ENCODE measurements at places on chromosomes 6 and 20. TPM values are rescaled to one million over a fixed set of nuclear protein-coding genes. Genes with fewer than 3 reads are reported as not detected.

- DNase-seq, result no peak
Measured at GRCh38 chr6:169215201-169215681, 38.4 kb downstream of the THBS2 start.

DNA sequence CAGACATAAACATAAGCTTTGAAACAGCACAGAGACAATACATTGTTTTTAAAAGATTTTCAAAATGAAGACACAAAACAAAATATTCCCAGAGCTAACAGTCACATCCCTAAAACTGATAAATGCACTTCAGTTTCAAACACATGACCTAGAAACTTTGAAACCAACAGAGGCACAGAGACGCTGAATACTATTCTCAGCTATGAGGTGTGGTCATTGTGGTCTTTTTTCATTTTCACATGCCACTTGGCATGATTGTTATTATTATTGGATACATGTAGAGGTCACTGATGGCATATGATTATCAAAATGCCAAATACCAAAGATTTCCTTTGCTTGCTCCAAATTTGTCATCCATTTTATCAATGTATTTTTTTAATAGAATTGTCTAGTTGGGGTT, 306.9 kb downstream of the QKI start:
- DNase-seq, result no peak

DNA sequence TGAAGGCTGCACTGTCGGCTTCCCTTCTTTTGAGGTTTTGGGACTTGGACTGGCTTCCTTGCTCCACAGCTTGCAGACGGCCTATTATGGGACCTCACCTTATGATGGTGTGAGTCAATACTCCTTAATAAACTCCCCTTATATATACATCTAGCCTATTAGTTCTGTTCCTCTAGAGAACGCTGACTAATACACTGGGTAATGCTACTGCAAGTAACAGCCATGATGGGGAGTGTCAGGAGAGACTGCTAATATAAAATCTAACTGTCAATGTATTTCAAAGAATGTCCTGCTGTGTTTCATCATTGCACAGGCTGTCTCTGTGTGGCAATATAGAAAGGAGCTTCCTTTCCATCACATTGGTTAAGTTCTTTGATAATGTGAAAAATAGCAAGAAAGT, 57.7 kb upstream of the UST start:
- no peak for DNase-seq

Gene CST3
- 114 TPM for polyA plus RNA-seq

Gene OR2B2
- not detected for polyA plus RNA-seq

Gene DZANK1
- 2.8 TPM for polyA plus RNA-seq
